Naive thymus-derived CD4-positive, alpha-beta T cell (primary cell): ENCODE measurements at places on chromosomes 1 and 21. TPM values are rescaled to one million over a fixed set of nuclear protein-coding genes. Genes with fewer than 3 reads are reported as not detected.

- no peak for DNase-seq
- no peaks in the 10 kb centered on the region for H3K27me3 ChIP-seq
- no peak overlapping the region for H3K4me3 ChIP-seq
- H3K36me3 ChIP-seq = peaks cover 20% of the 10 kb centered on the region
- peak overlapping the region; percentile 65 for H3K27ac ChIP-seq
Measured at GRCh38 chr1:154943649-154944400, 7.3 kb upstream of the PMVK start.

Gene CTSE
- total RNA-seq = not detected in 2 replicates

- H3K36me3 ChIP-seq = no peaks in the 10 kb centered on the region
- H3K27ac ChIP-seq = no peak overlapping the region
- no peaks in the 10 kb centered on the region for H3K27me3 ChIP-seq
- no peak for DNase-seq
Measured at GRCh38 chr1:183844806-183845205, 39.9 kb downstream of the RGL1 start.

- no peaks in the 10 kb centered on the region for H3K36me3 ChIP-seq
- no peaks in the 10 kb centered on the region for H3K27me3 ChIP-seq
- DNase-seq = no peak
- no peak overlapping the region for H3K27ac ChIP-seq
- no peak overlapping the region for H3K4me3 ChIP-seq
Measured at GRCh38 chr1:192476802-192477298, 98.7 kb upstream of the RGS1 start.

DNA sequence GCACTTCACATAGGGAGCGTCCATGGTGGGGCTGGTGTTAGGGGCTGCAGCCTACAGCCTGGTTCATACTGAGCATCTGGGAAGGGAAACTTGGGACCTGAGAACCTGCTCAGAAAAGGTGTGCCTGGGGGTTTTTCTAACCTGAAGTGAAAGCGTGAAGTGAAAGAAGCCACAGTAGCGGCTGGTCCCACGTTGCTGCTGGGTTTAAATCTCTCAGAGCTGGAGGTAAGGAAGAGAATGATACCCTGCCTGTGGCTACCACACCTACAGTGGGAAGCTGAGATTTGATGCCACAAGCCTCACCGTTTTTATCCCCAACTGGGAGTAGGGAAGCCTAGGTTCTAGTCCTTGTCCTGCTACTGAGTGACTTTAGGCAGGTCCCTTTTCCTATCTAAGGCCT, 21.0 kb upstream of the FUCA1 start:
- DNase-seq = no peak
- no peaks in the 10 kb centered on the region for H3K27me3 ChIP-seq
- H3K27ac ChIP-seq = no peak overlapping the region
- H3K36me3 ChIP-seq = no peaks in the 10 kb centered on the region

DNA sequence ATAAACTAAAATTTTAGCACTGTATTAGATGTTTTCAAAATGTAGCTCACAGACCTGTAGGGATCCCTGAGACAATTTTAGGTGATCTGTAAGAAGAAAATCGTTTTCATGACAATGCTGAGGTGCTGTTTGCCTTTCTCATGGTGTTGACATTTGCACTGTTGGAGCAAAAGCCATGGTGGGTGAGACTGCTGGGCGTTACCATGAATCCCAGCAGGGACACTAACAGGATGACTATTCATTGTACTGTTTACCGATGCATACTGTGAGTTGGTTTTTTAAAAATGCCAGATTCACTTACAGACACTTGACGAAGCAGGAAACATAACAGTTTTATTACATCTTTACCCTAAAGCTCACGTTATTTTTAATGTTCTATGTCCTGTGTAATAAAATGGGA, 468.5 kb downstream of the PCP4 start:
- DNase-seq = no peak
- no peaks in the 10 kb centered on the region for H3K36me3 ChIP-seq
- H3K27me3 ChIP-seq = no peaks in the 10 kb centered on the region
- no peak overlapping the region for H3K27ac ChIP-seq
- H3K4me1 ChIP-seq = no peaks in the 10 kb centered on the region
- no peak overlapping the region for H3K4me3 ChIP-seq

GRCh38 chr1:164707868-164708331, 148.9 kb downstream of the PBX1 start:
- H3K27ac ChIP-seq = no peak overlapping the region
- no peaks in the 10 kb centered on the region for H3K4me1 ChIP-seq
- no peaks in the 10 kb centered on the region for H3K27me3 ChIP-seq
- no peak overlapping the region for H3K4me3 ChIP-seq
- no peak for DNase-seq

Gene CFAP45
- 2.8 TPM for total RNA-seq

GRCh38 chr1:99758073-99758511, 8.3 kb downstream of the FRRS1 start:
- no peak for DNase-seq
- no peak overlapping the region for H3K27ac ChIP-seq
- H3K27me3 ChIP-seq = no peaks in the 10 kb centered on the region
- H3K4me1 ChIP-seq = no peaks in the 10 kb centered on the region
- H3K36me3 ChIP-seq = no peaks in the 10 kb centered on the region

Gene MXRA8
- 0.86 TPM for total RNA-seq

DNA sequence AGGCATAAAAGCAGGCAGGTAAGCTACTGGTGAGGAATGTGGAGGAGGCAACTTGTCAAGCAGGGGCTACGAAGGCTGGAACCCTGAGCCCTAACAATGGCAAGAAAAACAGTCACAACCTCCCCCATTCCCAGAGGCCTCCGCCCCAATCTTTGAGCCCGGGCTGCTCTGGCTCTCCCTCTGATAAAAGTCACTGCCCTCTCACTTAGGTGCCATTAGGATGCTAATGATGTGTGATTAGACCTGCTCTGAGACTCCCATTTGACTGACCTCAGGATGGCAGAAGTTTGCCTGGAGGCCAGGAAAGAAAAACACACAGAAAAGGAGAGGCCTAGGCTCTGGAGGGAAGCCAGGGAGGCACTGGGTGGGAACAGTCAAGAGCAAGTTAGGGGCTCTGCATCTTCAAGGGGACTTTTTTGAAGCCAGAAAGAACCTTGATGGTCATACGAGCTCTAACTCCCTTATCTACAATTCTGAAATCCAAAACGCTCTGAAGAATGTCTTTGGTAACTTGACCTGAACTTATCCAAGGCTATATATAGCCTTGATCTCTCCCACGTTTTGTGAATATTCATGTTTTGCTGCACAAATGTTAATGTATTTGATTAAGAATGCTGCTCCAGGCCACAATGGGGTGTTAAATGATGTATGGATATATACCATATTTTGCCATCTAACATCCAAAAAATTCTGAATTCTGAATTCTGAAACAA, 98.9 kb downstream of the TRABD2B start:
- H3K36me3 ChIP-seq = no peaks in the 10 kb centered on the region
- H3K27ac ChIP-seq = no peak overlapping the region
- H3K4me1 ChIP-seq = no peaks in the 10 kb centered on the region
- DNase-seq = no peak

GRCh38 chr1:164051782-164052181, 507.2 kb upstream of the PBX1 start:
- no peak overlapping the region for H3K27ac ChIP-seq
- DNase-seq = no peak
- no peaks in the 10 kb centered on the region for H3K27me3 ChIP-seq
- H3K4me1 ChIP-seq = no peaks in the 10 kb centered on the region
- H3K4me3 ChIP-seq = no peak overlapping the region
- H3K36me3 ChIP-seq = no peaks in the 10 kb centered on the region

Gene RGSL1
- not detected for total RNA-seq

DNA sequence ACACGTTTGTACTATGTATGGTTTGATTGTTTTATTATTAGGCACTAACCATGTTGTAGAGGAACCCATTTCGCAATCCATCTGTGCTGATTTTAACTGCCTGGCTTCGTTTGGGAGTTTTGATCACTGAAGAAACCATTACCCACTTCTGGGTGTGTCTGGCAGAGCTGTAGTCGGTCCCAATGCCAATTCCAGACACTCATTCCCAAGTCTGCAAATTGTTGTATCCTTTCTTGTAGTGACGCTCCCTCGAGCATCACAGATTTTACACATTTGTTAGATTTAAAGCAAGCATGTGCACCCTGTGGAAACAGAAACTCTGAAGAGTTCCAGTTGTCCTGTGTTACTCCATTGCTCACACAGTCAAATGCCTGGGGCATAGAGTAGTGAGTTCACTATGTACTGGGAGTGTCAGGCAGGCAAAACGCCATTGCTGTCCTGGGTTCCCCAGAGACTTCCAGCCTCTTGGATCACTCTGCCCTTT, 31.0 kb upstream of the EFCAB14 start:
- H3K4me1 ChIP-seq = no peaks in the 10 kb centered on the region
- H3K36me3 ChIP-seq = no peaks in the 10 kb centered on the region
- H3K27me3 ChIP-seq = peaks cover 5% of the 10 kb centered on the region
- no peak overlapping the region for H3K4me3 ChIP-seq

Gene LDLRAD2
- not detected in 2 replicates for total RNA-seq

Gene B3GALT2
- 0.46 TPM for total RNA-seq
